Stomach (tissue), 19 donors: ENCODE measurements at places on chromosomes 12 and 14. TPM values are rescaled to one million over a fixed set of nuclear protein-coding genes. Genes with fewer than 3 reads are reported as not detected.

DNA sequence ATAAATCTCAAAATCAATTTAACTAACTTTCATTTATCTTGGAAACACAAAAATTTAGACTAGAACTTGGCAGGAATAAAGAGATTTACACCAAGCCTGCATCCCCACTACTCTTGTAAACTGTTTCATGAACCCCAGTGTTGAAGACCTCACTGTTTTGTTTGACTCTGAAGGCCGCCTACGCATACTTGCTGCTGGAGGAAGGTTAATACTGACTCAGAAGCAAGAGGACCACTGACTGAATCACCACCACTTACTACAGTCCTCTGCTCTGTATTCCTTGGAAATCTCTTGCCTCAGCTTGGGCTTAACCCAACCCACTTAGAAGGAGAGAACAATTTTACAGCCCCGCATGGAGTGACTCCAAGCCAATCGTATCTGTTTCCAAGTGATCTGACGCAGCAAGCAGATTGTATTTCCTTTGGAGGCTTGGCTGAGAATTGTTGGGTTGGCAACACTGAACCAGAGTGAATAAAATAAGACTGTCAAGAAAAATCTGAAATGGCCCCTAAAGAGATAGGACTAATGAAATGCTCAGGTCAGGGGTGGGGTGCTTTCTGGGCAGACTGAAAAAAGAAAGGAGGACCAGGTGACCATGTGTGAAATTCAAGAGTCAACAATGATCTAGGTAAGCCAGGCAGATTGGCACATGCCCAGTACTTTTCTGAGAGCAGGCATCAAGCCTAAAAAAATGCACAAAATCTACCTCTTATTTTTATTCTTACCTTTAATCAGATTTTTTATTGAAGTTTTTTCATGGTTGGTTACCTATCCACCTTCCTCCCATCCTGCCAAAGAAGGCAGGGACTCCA is 248.6 kb downstream of the ZFP36L1 start:
- DNase-seq, result peak; percentile 72

Gene SPX
- total RNA-seq, result not detected

- no peak for DNase-seq
These were observed 15.8 kb upstream of the VPS33A start for GRCh38 chr12:122282061-122282460.

Gene RAD52
- 8.6 TPM for total RNA-seq

GRCh38 chr12:108635201-108635996 is 1.7 kb upstream of the SELPLG start:
- no peak for DNase-seq

DNA sequence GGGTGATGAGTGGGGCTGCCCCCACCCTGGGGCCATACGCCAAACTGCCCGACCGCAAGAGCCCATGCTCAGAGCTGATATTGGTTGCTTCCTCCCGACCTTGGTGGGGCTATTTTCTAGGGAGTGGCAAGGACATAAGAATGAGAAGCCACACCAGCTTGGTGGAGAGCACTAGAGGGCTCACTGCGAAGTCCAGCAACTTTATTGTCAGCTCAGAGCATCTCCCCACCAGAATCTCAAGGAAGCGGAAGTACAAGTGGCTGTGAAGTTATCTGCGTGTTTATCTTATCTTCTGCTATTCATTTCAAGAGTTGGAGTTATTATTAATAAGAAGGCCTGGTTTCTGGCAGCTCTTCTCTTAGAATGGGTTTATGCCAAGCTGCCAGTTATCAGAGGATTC is 4.9 kb upstream of the PLXNC1 start:
- no peak for DNase-seq

Gene P2RX2
- total RNA-seq, result not detected

DNA sequence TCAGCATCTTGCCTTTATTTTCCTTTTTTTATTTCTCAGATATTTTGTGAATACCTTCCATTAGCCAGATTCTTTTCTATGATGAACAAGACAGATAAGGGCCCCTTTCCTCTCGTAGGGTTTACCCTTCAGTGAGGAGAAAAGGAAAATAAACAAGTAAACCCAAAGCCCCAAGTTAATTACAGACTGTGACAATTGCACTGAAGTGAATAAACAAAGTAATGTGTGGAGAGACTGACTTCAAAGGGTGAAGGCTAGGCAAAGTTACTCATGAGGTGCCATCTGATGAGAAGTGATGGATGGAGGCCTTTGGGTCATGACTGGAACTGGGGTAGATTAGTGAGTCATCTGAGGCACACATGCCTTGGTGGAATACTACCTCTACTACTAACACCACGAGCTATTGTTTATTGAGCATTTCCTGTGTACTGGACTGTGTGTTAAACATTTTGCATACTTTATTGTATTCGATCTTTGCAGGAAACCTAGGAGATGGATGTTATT is 143.4 kb upstream of the PRICKLE1 start:
- DNase-seq, result no peak

Gene RARG
- total RNA-seq, result 15.8 TPM

GRCh38 chr12:57183939-57184725 is 32.5 kb upstream of the NXPH4 start:
- no peak for DNase-seq

Gene USP44
- 0.43 TPM for total RNA-seq

Gene ADAM21
- total RNA-seq, result not detected

GRCh38 chr14:103520657-103521437 is 1.8 kb downstream of the CKB start:
- DNase-seq, result peak; percentile 95

- DNase-seq, result no peak
These were observed 379.2 kb downstream of the GRIN2B start for GRCh38 chr12:13602172-13602571.

- DNase-seq, result no peak
These were observed 1.5 kb upstream of the LGALS3 start for GRCh38 chr14:55127460-55127951.

Gene NTS
- total RNA-seq, result not detected

Gene CDK17
- total RNA-seq, result 47.7 TPM

GRCh38 chr12:459430-460258 is at the start of gene B4GALNT3:
Gene B4GALNT3 (plus strand): TSS chr12:459939. CDS start chr12:460377, 438 bp downstream.
- peak; percentile 83 for DNase-seq

Gene LBHD2
- total RNA-seq, result not detected

DNA sequence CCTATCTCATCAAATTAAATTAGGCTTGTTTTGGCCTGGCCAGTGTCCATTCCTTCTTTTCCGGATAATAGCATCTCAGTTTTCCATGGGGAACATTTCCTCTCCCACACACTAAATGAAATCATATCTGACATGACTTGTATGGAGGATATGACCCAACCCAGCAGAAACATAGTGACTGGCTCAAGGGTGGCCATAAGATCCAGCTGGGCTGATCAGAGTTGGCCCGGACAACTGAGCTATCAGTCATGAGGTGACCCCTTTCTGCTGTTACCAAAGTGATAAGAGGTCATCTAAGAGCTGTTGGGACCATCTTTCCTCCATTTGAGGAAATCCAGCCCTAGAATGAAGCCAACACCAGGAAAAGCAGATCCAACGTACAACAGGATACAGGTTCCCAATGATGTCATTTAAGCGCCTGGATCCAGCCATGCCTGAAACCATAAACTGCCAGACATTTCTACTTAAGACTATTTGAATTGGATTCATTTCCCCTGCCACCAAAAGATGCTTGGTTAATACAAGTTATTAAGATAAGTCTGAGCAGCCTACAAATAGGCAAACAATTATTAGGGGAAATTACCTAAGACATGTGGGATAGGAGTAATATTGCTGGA is 20.7 kb upstream of the NCOR2 start:
- no peak for DNase-seq

- DNase-seq, result no peak
These were observed 58.0 kb downstream of the EEA1 start for GRCh38 chr12:92871116-92871515.

- no peak for DNase-seq
These were observed 8.0 kb downstream of the KLHL33 start for GRCh38 chr14:20428010-20428365.

DNA sequence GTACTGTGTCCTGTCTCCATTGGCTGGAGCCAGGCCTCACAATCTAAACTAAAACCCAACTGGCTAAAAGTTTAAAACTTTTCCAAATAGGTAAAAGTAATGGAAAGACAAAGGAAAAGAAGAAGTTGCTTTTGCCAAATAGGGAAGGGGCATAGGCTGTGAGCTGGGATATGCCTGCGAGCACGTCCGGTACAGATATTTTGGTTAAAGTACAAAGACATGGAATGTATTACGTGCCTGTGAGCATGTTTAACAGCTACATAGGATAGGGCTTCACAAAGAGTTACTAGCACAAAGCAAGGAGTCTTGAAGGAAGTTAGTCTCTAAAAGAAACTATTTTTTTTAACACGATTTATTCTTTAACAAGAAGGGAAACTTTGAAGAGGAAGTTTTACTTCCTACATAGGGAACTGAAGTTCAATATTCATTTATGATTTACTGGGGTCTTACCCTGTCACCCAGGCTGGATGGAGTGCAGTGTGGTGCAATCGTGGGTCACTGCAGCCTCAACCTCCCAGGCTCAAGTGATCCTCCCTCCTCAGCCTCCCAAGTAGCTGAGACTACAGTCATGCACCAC is 41.9 kb upstream of the INF2 start:
- DNase-seq, result no peak

Gene TAS2R10
- not detected for total RNA-seq

DNA sequence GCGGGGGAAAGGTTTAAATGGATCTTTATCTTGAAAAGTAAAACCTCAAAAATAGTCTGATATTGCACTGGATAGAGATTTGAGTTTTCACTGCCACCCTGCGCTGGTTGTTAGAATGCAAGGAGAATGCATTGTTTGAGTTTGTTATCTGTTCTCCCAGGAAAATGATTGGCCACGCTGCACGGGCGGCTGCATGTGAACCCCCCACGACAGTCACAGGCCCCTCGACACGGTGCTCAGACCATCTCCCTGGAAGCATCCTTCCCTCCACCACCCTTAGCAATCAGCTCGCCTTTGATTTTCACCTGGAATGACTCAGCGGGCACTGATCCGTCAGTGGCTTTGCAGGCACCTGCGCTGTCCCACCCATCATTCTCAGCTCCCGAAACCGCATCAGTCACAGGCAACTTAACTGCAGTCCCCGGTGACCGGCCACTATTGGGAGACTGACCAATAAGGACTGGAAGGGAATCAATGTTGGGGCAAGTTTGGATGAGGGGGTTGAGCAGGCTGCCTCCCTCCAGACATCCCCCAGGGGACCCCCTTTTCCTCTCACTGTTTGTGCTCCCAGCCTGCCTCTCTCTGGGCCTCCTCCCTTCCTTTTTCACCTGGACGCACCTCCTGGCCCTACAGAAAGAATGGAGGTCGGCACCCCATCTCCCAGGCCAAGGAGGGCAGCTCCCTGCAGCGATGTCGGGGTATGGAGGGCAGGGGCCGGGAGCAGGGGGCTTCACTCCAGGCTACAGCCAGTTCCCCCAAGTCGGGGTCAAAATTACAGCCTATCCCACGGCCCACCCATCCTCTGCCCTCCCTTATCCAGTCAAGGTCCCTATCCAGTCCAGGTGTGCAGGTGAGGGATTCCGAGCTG is 28.5 kb upstream of the C14orf180 start:
- DNase-seq, result no peak

DNA sequence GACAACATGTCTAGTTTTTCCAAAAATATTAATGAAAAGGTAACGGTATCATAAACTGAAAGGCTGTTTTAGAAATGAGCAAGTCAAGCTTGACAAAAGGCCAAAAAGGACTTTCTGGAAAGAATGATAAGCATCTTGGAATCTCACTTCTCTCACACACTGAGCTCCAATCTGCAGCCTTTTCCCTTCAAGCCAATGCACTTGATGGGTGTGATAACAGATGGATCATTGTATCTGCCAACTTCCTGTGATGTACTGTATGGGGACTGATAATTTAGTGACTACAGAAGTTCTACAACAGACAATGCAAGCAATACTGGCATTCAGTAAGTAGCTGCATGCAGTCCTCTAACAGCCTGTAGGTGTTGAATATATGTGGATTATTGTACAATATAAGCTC is 147.1 kb downstream of the MED13L start:
- DNase-seq, result peak; percentile 22

DNA sequence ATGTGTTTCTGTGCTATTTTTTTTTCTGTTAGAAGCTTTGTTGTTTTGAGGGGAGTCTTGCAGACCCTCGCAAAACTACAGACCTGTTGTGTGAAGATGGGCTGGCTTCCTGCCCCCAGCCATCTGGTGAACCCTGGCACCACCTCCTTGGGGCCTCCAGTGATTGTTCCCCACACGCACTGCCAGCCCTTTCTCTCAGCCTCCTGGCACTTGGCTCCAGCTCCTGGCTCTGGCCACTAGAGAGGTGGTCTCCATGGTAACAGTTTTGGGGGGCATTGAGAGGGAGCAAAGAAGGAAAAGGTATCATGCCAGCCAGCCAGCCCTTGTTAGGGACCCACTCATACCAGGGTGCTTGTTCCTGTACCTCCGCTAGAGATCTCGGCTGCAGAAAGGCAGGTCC is 176.4 kb upstream of the RPH3A start:
- DNase-seq, result no peak

Gene SLCO1C1
- total RNA-seq, result not detected

GRCh38 chr14:88870777-88871176 is 46.3 kb downstream of the TTC8 start:
- no peak for DNase-seq

Gene ANO4
- 0.37 TPM for total RNA-seq

GRCh38 chr12:95547522-95548055 is 3.7 kb downstream of the USP44 start:
- DNase-seq, result peak; percentile 14

DNA sequence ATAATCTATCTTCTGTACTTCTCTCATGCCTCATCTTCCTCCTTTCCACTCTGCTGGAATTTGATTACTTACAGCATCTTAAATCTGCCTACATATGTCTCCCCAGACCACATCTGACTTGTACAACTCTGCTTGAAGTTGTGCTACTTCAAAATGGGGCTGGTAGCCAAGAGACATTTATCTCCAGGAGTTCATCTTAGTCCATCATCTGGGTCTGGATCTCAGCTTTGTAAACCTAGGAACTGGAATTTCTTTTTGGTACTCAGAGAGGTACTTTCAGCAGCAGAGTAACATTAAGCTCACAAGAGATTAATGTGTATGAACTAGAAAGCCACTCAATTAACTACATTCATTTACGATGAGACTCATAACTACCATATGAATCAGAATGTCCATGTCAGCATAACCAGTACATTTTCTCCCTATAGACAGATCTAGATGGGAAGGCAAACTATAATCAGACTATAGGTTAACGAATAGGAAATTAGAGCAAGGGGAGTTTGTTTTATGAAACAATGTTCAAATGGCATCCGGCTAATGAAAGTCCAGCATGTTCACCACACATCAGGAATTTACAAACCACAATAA is 178.8 kb downstream of the CEP128 start:
- DNase-seq, result no peak

- no peak for DNase-seq
These were observed 12.8 kb downstream of the TSFM start for GRCh38 chr12:57795354-57795753.

Gene OR4K5
- total RNA-seq, result not detected

- DNase-seq, result no peak
These were observed 42.4 kb downstream of the RALGAPA1 start for GRCh38 chr14:35766700-35767082.

GRCh38 chr12:110249105-110249504 is 31.9 kb upstream of the ATP2A2 start:
- DNase-seq, result no peak

Gene PWP1
- 38.1 TPM for total RNA-seq

Gene LTBP2
- 36.2 TPM for total RNA-seq

Gene NR1H4
- total RNA-seq, result 2.9 TPM

GRCh38 chr12:98796745-98797144 is 151.7 kb downstream of the APAF1 start:
- no peak for DNase-seq

- DNase-seq, result no peak
These were observed 285.3 kb upstream of the KITLG start for GRCh38 chr12:88865537-88865936.

Gene AKAP6
- 3.2 TPM for total RNA-seq
